ENCODE measurements at places on chromosomes 16 and 17.

DNA sequence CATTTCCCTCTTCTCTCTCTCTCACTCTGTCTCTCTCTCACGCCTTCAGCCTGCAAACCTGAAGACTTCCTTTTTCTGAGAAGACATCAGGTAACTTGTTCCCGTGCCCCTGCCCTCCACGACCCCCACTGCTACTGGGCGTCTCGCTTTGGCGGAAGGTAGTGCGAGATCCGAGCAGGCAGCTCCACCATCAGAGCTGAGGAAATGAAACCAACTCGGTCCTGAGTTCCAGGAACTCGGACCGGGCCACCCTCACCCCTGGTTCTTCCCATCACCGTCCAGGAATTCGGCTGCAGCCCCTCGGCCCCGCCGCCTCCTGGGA, 585 bp downstream of the MLKL start:
- DNase-seq: no peak

- no peak for DNase-seq
Observed at GRCh38 chr17:80455784-80456183, 20.6 kb downstream of the NPTX1 start.

GRCh38 chr16:80619824-80620223, 79.0 kb downstream of the DYNLRB2 start:
- no peak for DNase-seq

GRCh38 chr16:2710711-2711231, 9.3 kb downstream of the PRSS27 start:
- no peak for DNase-seq

GRCh38 chr16:81796035-81796434, 16.9 kb downstream of the PLCG2 start:
- DNase-seq: no peak

DNA sequence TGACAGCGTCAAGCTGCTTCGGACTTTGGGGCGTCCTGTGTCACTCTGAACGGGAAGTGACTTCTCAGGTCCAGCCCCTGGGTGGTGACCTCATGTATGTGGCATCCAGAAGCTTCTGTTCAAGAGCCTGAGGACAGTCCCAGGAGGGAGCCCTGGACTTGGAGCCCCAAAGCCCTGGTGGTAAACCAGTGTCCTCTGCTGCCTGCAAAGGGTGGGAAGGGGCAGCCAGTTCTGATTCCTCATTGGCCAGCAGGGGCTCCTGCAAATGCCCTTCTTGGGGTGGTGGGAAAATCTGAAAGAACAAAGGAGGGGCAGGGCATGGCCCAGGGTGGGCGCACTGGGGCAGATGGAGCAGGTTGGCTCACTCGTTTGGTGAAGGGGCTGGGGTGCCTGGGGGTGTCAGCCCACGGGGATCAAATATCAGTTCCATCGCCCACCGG, 1.6 kb downstream of the OSGIN1 start:
- DNase-seq: no peak

- DNase-seq: no peak
Observed at GRCh38 chr16:75025761-75026160, 26.9 kb downstream of the ZNRF1 start.

- no peak for DNase-seq
Observed at GRCh38 chr16:87325423-87325858, 8.2 kb upstream of the C16orf95 start.

DNA sequence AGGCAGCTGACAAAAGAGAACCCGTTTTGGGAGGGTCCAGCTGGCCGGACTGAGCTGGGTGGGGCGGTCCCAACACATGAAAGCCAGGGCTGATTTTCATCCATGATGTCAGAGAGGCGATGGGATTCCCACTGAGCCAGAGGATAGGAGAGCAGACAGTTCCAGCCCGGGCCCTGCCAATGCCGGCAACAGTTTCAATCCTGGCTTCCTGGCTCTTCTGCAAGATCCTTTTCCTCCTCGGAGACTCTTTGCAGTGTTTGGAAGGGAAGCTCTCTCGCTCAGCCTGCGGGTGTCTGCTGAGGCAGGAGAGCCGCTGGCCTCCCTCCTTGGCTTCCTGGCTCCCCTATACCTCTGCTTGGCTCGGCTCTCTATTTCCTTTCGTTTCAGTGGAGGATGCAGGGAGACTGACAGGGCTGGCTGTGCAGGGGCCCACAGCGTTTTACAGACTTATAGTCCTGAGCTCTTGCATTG, 145.5 kb upstream of the SOX9 start:
- DNase-seq: no peak

GRCh38 chr16:17501321-17501720, 30.6 kb upstream of the XYLT1 start:
- DNase-seq: no peak

All from natural killer cell treated with Interleukin-12 subunit alpha and Interleukin-12 subunit beta and Interleukin-15 and Interleukin-18, amount 100 ng/mL, for 72 hours (primary cell).